Smooth muscle cell of the brain vasculature (primary cell): ENCODE measurements at places on chromosomes 12 and 14.

- no peak for DNase-seq
Measured at GRCh38 chr12:113655479-113655878, 183.8 kb upstream of the LHX5 start.

DNA sequence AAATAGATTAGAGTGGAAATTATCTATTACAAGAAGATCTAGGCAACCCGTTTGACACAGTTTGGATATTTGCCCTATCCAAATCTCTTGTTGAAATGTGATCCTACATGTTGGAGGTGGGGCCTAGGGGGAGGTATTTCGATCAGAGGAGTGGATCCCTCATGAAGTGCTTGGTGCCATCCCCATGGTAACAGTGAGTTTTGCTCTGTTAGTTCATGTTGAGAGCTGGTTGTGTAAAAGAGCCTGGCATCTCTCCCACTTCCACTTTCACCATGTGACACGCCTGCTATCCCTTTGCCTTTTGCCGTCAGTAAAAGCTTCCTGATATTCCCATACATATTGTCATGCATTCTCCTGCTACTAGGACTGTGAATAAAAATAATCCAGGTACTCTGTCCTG, 66.4 kb upstream of the FLRT2 start:
- DNase-seq = no peak

DNA sequence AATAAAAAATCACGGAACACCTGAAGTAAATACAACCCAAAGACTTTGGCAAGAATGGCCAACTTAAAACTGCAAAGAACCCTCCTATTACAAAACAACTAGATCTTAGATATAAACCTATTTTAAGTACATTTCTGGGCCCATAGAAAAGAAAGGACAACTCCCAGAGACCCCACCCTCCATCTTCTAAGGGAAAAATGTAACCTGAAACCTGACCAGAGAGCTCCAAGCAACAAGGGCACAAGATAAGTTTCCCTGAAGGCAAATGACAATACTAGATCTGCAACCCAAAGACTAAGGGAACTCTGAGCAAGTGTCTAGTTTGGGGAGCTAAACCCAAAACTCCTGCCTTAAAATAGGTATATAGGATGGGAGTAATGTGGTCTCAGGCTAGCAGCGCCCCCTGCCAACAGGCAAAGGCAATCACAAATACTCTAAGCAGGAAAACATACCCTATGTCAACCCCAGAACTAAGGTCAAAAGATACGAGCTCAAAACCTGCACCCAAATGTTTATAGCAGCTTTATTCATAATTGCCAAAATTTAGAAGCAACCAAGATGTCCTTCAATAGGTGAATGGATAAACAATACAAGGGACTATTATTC, 218.9 kb downstream of the ITPR2 start:
- DNase-seq = no peak

GRCh38 chr12:11545484-11546330, 103.8 kb upstream of the ETV6 start:
- no peak for DNase-seq
